ENCODE measurements at places on chromosomes 7 and 10. TPM values are rescaled to one million over a fixed set of nuclear protein-coding genes. Genes with fewer than 3 reads are reported as not detected.

DNA sequence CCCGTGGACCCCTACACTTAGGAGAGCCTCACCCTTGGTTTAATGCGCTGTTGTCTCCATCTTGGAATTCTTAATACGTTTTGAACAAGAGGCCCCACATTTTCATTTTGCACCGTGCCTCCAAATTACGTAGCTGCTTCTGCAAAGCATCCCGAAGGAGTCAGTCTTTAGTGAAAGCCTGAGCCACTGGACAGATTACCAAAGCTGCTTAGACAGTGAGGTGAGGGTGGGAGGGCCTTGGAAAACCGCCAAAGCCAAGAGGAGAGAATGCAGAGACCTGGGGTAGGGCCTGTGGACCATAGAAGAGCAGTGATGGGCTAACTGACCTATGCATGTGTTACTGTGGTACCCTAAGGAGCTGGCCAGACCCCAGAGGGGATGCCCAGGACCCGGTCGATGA is 4.2 kb upstream of the TCAF1 start:
- DNase-seq, result peak; percentile 59

DNA sequence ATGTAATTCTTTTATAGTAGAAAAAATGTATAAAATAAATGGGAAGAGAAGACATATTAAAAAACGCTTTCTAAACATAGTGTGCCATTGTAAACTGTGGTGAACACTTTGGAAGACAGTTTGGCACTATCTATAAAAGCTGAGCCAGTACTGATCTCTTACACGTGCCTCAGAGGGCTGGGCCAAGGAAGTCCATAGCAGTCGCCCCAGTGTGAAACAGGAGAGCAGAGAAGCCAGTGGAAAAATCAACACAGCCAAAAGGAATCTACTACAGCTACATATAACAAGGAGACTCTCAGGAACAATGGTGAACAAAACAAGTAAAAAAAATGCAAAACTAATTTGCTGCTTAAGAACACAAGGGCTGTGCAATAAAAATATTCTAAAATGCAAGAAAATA is 20.6 kb downstream of the SEPHS1 start:
- DNase-seq, result peak; percentile 69

- DNase-seq, result peak; percentile 30
These were observed 178.6 kb upstream of the GALNT17 start for GRCh38 chr7:70953331-70953741.

GRCh38 chr7:17131983-17132655 is 166.3 kb upstream of the AHR start:
- DNase-seq, result no peak

- no peak for DNase-seq
These were observed 169.2 kb upstream of the CDC14C start for GRCh38 chr7:48755061-48755555.

GRCh38 chr10:99303899-99304861 is 25.0 kb upstream of the CNNM1 start:
- peak; percentile 9 for DNase-seq

DNA sequence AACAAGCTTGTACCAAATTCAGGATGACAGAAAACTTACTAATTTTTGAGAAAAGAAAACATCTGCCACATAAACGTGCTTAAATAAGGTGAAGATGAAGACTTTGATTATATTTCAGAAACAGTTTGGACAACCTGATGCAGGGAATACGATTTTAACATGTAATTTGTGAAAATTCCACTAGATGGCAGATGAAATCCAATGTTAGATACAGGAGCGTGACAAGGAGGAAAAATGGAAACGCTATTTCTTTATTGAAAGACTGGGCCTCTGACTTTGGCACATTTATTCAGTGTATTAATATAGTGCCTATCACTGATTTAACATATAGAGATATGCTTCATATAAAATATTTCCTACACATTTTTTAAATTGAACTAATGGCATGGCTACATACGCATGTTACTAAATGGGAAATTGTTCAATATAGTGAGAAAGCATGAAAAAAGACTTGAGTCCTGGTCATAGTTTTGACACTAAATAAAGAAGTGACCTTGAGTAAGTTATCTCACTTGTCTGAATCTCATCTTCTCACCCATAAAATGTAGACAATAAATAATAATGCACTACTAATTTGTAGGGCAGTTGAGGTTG is 60.7 kb downstream of the CD36 start:
- DNase-seq, result peak; percentile 63

DNA sequence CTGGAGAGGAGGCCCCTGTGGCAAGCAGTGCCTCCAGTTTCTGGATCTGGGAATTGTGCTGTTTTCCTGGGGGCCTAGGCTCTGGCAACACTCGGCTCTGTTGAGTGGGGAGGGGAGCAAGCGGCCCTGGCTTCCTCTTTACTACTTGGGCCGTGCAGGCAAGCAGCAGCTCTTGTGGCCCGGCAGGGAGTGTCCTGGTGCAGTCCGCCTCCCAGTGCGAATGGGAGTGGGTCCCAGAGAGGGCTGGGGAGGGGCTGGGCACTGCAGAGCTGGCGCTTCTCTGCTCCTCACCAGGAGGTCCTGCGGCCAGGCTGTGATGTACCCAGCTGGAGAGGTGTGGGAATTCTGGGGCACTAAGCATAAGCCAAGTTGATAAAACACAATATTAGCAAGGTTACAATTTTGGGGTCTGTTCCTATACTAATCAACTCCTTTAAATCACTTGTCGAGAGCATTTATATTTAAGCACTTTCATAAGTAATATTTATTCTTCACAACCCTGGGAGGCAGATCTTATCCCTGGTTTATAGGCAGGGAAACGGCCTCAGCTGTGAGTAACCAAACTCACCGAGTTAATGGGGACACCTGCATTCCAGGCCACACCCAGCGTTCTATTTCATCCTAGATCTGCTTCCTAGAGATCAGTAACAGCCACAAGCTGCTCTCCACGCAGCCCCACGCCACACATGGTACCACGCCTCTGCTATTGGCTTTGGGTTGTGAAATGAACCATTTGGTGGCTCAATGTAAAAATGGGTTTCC is 183.4 kb upstream of the PLXNA4 start:
- DNase-seq, result no peak

DNA sequence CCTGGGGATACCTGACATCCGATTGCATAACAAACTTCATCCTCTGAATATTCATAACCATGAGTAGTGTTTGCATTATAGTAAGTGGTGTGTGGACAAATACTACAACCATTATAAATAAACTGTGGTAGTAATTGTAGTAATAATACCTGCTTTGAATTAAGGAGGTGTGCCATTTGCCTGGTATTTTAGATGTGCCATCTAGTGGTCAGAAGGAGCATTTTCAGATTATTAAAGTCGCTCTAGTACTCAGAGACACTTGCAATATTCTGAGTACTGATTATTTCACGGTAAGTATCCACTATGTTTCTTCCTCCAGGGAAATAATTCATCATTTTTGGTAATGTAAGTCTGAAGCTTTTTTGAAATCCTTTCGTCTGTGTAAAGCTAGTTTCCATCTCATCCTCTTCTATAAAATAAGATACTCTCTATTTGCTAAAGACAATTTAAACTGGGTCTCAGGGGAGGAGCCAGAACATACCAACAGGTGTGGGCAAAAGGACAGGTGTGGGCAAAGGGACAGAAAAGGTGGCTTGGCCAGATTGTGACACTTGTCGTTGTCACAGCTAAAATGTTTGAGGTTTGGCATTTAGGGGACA is 115.3 kb upstream of the WDR11 start:
- DNase-seq, result no peak

GRCh38 chr7:22173685-22174573 is 183.0 kb downstream of the RAPGEF5 start:
- no peak for DNase-seq

GRCh38 chr10:70074165-70074564 is 21.5 kb downstream of the MACROH2A2 start:
- no peak for DNase-seq

DNA sequence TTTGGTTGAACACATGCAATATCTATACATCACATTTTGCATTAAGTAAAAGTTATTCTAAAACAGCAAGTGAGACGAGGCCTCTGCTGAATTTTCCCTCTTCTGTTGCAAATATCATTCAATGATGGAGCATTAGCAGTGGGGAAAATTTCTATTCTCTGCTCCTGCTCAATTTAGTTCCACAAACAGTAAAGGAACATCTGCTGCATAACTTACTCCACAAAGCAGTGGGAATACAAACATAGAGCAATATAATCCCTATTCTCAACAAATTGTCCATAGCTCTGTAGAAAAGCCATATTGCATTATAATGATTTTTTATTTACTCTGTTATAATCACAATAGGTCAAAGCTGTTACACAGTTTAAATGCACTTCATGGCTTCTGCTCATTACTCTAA is 5.9 kb downstream of the AGR3 start:
- DNase-seq, result no peak

- DNase-seq, result no peak
These were observed 65.9 kb upstream of the C7orf33 start for GRCh38 chr7:148524479-148525224.

DNA sequence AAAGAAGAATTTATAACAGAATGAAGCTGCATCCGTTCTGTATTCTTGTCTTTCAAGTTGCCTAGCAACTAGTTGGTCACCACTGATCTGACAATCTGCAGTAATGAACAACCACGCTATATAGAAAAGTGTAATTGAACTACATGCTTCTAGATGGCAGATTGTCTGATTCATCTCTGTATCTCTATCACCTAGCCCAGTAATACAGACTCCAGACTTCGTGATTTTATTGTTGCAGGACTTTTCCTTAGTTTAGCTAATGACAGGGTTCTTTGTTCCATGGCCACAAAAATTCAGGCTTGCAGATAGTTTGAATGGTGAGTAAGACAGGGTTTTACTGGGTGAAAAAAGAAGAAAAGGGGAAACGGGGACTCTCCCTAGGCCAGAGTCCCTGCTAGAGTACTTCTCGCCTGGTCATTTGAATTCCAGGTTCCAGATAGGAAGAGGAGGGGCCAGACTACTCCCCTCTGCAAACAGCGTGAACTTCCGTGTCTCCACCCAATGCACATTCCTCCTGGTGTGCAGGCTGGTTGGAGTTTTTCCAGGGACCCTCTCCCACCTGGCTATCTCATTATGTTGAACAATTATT is 45.9 kb downstream of the COL1A2 start:
- no peak for DNase-seq

DNA sequence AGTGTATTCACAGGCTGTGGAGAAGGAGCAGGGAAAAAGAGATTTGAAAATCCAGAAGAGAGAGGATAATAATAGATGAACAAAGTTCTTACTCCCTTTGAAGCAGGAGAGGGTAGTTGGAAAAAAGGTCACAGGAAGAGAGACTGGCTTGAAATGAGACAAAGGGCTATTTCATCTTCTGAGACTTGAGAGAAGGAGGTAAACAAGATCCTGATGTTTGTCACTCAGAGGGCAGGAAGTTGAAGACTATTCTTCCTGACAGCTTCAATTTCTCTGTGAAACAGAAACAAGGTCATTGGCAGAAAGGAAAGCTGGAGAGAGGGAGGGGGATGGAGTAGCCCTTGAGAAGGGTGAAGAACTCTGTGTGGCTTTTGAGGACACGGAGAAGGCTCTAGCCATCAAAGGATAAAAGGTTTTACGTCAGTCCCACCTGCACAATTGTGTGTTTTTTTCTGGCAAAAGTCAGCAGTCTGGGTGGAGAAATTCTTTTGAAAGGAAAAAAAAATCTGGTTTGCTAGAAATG is 216.1 kb upstream of the STEAP4 start:
- no peak for DNase-seq

- DNase-seq, result no peak
These were observed 584.6 kb upstream of the POM121L12 start for GRCh38 chr7:52450816-52451215.

- peak; percentile 18 for DNase-seq
These were observed 228.3 kb upstream of the NPVF start for GRCh38 chr7:25456467-25457171.

DNA sequence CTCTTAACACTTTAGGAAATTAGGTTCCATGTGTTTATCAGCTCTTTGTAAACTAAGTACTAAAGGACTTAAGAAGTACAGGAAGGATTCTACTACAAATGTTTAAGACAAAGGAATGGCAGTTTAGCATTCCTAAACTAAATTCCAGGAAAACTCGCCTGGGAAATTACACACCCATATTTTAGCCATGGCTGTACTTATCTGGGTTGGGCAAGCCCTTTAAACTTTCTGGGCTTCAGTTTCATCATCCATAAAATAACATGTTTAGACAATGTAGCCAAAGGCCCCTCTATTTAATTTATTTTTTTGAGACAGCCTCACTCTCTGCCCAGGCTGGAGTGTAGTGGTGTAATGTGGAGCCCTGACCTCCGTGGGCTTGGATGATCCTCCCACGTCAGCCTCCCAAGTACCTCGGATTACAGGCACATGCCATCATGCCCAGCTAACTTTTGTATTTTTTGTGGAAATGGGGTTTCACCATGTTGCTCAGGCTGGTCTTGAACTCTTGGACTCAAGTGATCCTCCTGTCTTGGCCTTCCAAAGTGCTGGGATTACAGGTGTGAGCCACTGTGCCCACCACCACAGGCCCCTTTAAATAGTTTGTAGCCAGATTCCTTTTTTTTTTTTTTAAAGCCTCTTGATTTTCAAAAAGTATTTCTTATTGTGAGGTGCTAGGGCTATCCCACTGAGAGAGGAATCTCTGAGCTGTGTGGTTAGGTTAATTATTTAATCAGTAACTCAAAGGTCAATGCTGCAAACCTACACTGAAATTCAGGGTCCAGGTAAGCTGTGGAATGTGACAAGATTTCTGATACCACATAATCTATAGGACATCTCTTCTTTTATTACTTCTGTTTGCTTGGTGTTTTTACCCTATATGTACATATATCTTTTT is 32.1 kb downstream of the TMEM60 start:
- DNase-seq, result no peak

DNA sequence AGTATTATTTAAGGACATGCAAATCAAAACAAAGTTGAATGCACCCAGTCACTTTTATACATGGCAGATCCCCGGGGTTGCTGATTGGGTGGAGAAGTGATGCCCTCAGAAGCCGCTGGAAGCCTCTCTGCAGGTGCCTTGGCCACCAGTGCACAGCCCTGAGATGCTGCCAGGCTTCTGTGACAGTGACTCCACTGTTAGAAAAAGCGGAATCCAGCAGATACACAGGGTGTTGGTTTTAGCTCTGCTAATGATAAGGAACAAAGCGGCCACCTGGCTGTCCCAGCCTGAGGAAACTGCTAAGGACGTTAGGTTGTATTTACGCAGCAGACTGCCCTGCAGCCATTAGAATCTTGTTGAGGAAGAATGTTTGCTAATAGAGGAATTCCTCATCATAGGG is 47.5 kb downstream of the JAKMIP3 start:
- no peak for DNase-seq

DNA sequence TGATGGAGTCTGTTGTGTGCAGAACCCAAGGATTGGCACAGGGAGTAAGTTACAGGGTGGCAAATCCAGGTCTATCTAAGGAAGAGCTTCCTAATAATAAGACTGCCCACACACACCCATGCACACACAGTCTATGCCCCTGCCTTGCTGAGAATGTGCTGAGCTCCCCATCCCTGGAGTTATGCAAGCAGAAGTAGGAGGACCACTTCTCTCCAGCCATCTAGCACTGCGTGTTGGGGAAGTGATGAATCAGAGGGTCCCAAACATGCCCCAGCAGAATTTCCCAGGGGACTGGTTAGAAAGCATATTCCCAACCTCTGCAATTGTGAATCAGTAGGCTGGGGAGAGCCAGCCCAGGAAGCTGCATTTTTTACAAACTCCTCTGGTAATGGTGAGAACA is 117.2 kb downstream of the CDH23 start:
- DNase-seq, result no peak

GRCh38 chr10:72308320-72308987 is 34.7 kb downstream of the DDIT4 start:
- DNase-seq, result no peak

AOAH gene
- 4.1 TPM for polyA plus RNA-seq

HACD1 gene
- polyA plus RNA-seq, result 113 TPM

PTF1A gene
- not detected for polyA plus RNA-seq

ANKRD61 gene
- 0.87 TPM for polyA plus RNA-seq

HPSE2 gene
- polyA plus RNA-seq, result not detected

C10orf53 gene
- not detected for polyA plus RNA-seq

MINDY4 gene
- polyA plus RNA-seq, result 3.9 TPM

DLX5 gene
- polyA plus RNA-seq, result 0.46 TPM

NACAD gene
- 5.5 TPM for polyA plus RNA-seq

POU6F2 gene
- 0.10 TPM for polyA plus RNA-seq
